ENCODE measurements at places on chromosomes 7 and 10. TPM values are rescaled to one million over a fixed set of nuclear protein-coding genes. Genes with fewer than 3 reads are reported as not detected.

ECHDC3 gene
- total RNA-seq = 36.8 TPM

LMOD2 gene
- total RNA-seq = not detected

LRRC18 gene
- not detected for total RNA-seq

SPACDR gene
- not detected for total RNA-seq

PRF1 gene
- not detected for total RNA-seq

GRID1 gene
- total RNA-seq = 2.6 TPM

PRSS37 gene
- total RNA-seq = not detected

MRPS16 gene
- 86.6 TPM for total RNA-seq

PMS2 gene
- 25.2 TPM for total RNA-seq

TMEM229A gene
- not detected for total RNA-seq

AKR1C4 gene
- not detected for total RNA-seq

MEIG1 gene
- total RNA-seq = 3.5 TPM

ORAI2 gene
- total RNA-seq = 106 TPM

Data from Caki2 (cell line).